Skin of body (tissue), 3 donors: ENCODE measurements at places on chromosomes 5 and 9. TPM values are rescaled to one million over a fixed set of nuclear protein-coding genes. Genes with fewer than 3 reads are reported as not detected.
A peak's percentile ranks its signal among the peaks of the same experiment; 100 is the strongest.

GRCh38 chr5:157388111-157388710 lies 71.8 kb upstream of the NIPAL4 start:
- no peak for DNase-seq

GRCh38 chr5:33048315-33048714 lies 337.2 kb downstream of the NPR3 start:
- no peak for DNase-seq

DNA sequence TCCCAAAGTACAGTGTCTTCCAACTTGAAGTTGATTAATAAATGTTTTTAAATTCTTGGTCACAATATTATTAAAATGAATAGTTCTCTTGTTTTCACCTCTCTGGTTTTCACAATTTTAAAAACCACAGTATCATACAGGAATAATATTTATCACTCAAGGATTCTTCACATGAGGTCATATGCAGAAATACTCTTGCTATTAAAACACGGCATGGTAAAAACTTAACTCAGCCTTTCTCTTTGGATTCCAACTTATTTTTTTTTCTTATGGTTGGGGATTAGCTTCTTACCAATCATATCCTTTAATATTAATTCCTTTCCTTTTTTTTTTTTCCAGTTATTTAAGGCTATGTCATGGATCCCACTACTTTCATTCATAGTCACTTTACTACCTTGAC lies 289.4 kb downstream of the ADAMTS6 start:
- no peak for DNase-seq

DNA sequence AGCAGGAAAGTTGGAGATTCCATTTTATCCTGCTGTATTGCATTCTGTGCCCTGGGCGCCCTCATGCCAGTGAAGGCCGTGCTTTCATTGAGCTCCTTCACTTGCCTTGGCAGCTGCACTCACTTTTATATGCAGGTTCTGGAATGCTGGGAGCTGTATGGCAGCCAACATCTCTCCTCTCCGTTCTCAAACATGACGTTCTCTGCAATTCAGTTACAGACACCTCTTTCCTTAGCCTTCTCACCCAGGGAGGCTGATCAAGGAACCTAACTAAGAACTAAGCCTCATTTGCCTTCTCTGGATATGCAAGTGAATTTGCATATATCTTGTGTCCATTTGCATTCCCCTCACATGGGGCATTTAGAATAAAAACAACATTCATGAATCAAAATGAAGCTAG lies 29.4 kb upstream of the PURA start:
- no peak for DNase-seq

- DNase-seq: peak; percentile 25
These were observed 18.9 kb downstream of the MARCHF11 start for GRCh38 chr5:16160706-16161105.

Gene TERT
- total RNA-seq: not detected
